ENCODE measurements at places on chromosomes 2 and 18. TPM values are rescaled to one million over a fixed set of nuclear protein-coding genes. Genes with fewer than 3 reads are reported as not detected.

DNA sequence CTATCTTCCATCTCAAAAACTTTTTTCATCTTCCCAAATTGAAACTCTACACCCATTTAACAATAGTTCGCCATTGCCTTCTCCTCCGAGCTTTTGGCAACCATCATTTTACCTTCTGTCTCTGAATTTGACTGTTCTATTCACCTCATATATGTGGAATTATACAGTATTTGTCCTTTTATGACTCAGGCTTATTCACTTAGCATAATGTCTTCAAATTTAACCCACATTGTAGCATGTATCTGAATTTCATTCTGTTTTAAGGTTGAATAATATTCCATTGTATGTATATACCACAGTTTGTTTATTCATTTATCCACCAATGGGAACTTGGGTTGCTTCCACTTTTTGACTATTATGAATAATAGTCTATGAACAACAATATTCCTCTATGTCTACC is 233.9 kb downstream of the GPD2 start:
- DNase-seq, result no peak

The MEP1B gene
- total RNA-seq, result not detected

The CRYGC gene
- total RNA-seq, result not detected

The L3MBTL4 gene
- total RNA-seq, result 8.1 TPM

DNA sequence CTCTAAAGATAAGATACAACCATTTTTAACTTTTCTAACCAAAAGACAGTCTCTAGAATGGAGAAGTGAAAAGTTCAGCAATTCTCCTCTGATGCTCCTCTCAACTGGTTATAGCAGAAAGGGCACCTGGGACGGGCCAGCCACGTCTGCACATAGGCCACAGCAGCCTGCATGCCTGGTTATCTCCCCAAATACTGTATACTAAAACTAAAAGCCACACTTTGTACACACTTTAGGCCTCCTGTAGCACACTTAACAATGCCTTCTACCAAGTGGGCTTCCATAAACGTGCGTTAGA is 179.1 kb downstream of the ANKRD44 start:
- no peak for DNase-seq

- no peak for DNase-seq
These were observed 145.8 kb downstream of the ESCO1 start for GRCh38 chr18:21454725-21455124.

GRCh38 chr2:17747684-17748452 is 5.7 kb downstream of the SMC6 start:
- no peak for DNase-seq

The RIT2 gene
- total RNA-seq, result not detected

The CHRND gene
- total RNA-seq, result not detected

- DNase-seq, result no peak
These were observed 35.3 kb downstream of the ZCCHC2 start for GRCh38 chr18:62558015-62558663.

The SKOR2 gene
- not detected for total RNA-seq

GRCh38 chr18:37805773-37806404 is 240.3 kb upstream of the CELF4 start:
- no peak for DNase-seq

GRCh38 chr2:71905205-71905604 is 242.5 kb downstream of the CYP26B1 start:
- DNase-seq, result no peak

- DNase-seq, result no peak
These were observed 70.1 kb downstream of the SETBP1 start for GRCh38 chr18:44750774-44751173.

GRCh38 chr2:163878718-163879117 is 142.9 kb upstream of the FIGN start:
- DNase-seq, result no peak

The AMER3 gene
- total RNA-seq, result under 0.01 TPM

GRCh38 chr2:232365621-232366321 is 12.8 kb upstream of the ALPP start:
- peak; percentile 49 for DNase-seq

DNA sequence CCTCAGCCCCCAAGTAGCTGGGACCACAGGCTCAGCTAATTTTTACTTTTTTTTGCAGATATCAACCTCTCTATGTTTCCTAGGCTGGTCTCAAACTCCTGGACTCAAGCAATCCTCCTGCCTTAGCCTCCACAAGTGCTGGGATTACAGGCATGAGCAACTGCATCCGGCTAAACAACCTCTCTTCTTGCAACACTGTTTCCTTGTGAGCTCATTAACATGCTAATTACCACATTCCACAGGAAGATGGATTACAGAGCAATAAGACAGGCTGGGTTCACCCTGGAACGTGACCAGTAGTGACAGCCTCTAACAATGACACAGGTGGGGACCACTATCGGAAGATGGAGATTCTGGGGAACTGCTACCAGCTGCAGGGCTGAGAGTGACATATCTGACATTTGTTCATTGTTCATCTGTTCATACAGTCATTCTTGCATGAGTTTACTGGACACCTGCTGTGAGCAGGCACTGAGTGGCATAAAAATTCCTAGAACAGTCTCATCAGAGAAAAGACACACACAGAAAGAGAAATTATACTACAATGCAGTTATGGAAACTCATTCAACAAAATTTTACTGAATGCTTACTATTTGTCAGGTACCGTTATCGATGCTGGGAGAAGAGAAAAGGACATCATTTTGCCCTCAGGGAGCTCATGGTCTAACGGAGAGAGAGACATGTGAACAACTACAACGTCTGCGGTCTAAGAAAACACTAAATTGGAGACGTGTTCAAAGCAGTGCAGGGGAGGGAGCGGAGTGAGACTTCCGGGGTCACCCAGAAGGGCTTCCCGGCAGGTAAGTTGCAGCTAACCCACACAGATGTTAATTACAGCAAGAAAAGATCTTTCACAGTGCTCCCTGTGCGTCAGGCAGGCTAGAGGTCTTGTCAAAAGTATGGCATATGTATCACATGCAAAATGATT is 37.6 kb downstream of the PROC start:
- no peak for DNase-seq

The ACADL gene
- total RNA-seq, result not detected

- DNase-seq, result no peak
These were observed 20.5 kb downstream of the CHCHD5 start for GRCh38 chr2:112604952-112605351.

DNA sequence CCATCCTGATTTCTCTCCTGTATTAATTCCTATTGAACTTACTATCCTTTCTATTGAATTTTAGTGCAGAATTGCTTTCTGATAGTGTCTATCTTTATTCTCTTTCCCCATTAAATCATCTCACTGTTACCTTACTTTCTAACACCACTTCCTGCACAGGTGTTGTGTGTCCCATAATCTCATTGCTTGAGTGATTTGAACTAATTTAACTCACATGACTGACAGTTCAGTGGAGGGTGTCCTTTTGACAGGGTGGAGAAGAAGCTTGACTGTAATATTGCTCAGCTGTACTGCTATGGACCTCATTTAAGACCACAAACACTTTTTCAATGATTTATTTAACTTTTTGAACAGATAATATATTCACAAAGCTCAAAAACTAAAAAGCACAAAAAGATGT is 211.8 kb downstream of the NRXN1 start:
- DNase-seq, result no peak

DNA sequence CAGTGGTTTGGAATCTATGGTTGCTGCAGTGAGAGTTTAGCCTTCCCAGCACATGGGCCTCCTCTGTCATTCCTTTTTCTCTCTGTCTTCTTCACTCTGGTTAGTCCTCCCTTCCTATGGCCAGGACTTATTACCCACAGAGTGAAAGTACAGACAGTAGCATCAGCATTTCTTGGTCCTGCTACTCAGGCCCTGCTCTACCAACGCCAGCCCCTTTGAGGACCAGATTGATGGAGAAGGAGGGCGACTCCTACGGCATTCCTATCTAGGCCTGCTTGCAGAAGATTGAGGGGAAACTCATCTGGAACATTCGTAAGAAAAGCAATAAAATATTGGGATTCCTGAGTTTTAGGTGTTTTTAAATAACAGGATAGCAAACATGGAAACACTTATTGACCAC is 43.5 kb downstream of the BMP10 start:
- no peak for DNase-seq

- DNase-seq, result no peak
These were observed at the start of gene DAPL1 for GRCh38 chr2:158795195-158795924. TSS of gene DAPL1 (plus strand) at chr2:158795317. CDS start at chr2:158795373, 56 bp downstream.

DNA sequence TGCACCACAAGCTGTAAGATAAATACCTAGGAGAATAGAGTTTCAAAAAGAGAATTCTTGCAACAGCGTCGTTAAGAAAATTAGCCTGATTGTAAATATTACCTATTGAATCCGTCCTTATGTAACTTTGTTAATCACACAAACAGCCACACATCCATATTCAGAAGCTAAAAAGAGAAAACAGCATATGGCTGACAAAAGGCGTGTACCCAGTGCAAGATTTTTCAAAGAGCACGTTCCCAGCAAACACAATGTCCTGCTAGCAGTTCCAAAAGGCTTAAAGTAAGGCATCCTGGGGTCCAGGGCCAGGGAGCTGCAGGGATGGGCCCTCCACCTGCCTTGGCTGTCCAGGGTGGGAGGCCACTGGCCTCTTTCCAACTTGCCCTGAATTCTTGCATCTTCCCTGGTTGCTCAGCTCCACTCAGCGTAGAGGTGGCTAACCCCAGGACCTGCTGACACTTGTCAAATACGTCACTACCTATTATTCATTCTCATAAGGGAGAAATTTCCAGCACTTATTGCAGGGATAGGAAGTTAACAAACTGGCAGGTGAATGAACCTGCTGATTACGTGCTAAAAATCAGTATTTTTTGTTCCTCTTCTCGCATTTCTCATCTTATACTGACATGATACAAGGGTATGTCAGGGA is 102.1 kb upstream of the NEDD4L start:
- no peak for DNase-seq

The DNER gene
- not detected for total RNA-seq

The PCARE gene
- under 0.01 TPM for total RNA-seq

- no peak for DNase-seq
These were observed 18.1 kb downstream of the GPC1 start for GRCh38 chr2:240453461-240454105.
